ENCODE measurements at places on chromosomes 12 and 14.

- no peak for DNase-seq
These were observed 33.6 kb downstream of the LRRK2 start for GRCh38 chr12:40258371-40258770.

- peak; percentile 65 for DNase-seq
These were observed 421 bp upstream of the ACADS start for GRCh38 chr12:120725151-120725658.

- DNase-seq: no peak
These were observed 16.3 kb upstream of the MLEC start for GRCh38 chr12:120670667-120671066.

- peak; percentile 92 for DNase-seq
These were observed 115.7 kb downstream of the BEGAIN start for GRCh38 chr14:100471441-100472093.

- DNase-seq: no peak
These were observed 10.8 kb upstream of the HSPB8 start for GRCh38 chr12:119167902-119168301.

DNA sequence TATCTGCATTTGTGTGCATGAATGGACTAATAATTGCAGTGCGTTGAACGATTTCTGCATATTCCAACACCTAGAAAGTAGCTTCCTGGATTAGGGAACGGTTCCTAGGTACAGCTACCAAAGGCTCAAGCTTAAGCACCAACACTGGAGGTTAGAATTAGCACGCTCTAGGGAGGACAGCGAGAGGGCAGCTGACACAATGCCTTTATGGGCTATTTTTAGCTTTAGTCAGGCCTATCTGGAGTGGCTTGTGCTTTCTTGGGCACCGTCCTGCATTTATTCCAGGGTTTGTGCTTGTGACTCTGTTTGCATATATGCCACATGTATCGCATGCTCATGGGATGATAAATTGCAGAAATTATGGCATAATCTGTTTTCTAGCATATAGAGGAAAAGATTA, 13.7 kb downstream of the ETV6 start:
- DNase-seq: no peak

DNA sequence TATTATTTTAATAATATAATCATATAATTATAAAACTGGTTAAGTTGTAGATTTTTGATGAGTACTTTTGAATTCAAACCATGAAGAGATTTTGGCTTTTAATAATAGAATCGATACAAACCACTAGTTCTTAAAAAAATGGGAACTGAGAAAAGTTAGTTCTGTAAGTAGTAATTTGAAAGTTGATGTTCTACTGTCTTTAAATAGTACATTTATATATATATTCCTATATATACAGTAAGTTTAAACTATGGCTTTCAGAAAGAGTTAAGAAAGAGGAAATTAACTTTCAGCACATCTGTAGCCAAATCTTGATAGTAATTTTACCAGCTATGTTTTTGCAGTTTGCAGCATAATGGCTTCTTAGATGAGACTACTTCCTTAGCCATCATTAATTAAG, 7.8 kb downstream of the LRRK2 start:
- DNase-seq: no peak

- DNase-seq: no peak
These were observed 158.0 kb downstream of the SLC5A8 start for GRCh38 chr12:101051901-101052550.

GRCh38 chr12:45423931-45424330, 208.0 kb downstream of the ANO6 start:
- DNase-seq: no peak

DNA sequence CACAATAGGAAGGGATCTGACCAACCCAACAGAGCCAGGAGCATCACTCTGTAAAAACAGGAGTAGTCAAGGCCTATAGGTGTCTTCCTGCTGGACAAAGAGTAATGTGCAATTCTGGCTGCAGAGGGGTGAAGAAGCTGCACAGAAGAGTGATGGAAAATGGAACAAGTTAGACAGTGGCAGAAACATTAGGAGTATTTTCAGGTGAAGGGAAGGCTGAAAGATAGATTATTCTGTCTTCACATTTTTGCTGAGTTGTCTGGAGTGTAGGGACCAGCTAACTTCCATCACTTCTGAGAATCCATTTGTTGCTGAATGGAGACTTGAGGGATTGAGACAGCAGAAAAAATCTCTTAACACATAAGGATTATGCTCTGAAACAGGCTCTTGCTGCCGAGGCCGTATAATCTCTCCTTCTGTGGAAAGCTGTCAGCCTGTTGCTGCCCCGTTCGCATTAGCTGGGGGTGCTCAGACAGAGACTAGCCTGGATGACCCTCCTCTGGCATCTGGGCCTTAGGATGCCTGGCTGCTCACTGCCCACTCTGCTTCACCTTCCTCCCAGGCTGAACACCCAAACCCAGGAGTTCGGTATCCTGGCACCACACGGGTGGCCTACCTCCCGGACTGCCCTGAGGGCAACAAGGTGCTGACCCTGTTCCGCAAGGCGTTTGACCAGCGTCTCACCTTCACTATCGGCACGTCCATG, 3.1 kb upstream of the ARHGEF25 start:
- DNase-seq: no peak

- DNase-seq: no peak
These were observed 3.2 kb downstream of the SUSD6 start for GRCh38 chr14:69614592-69614991.

DNA sequence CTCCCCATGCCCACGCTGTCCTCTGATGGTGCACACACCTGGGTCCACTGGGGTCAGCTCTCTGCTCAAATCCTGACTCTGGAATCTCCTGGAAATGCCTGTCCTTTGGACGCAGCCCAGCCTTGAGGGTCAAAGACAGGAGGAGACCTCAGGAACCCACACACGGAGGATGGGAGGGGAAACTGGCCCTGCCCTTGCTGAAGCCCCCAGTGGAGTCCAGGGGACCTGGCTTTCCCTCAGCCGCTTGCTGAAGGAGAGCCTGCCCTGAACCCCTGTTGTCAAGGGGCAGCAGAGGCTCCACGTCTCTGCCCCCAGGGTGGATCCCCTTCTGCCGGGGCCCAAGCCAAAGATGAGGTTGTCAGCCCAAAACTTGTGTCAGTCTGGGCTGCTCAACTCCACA, 16.9 kb downstream of the GALNT9 start:
- no peak for DNase-seq

GRCh38 chr12:106136263-106136662, 2.5 kb downstream of the NUAK1 start:
- peak; percentile 82 for DNase-seq

- DNase-seq: no peak
These were observed 22.1 kb downstream of the SYNJ2BP start for GRCh38 chr14:70394674-70395306.

- DNase-seq: peak; percentile 7
These were observed 80.7 kb downstream of the KCNA5 start for GRCh38 chr12:5124401-5124800.

DNA sequence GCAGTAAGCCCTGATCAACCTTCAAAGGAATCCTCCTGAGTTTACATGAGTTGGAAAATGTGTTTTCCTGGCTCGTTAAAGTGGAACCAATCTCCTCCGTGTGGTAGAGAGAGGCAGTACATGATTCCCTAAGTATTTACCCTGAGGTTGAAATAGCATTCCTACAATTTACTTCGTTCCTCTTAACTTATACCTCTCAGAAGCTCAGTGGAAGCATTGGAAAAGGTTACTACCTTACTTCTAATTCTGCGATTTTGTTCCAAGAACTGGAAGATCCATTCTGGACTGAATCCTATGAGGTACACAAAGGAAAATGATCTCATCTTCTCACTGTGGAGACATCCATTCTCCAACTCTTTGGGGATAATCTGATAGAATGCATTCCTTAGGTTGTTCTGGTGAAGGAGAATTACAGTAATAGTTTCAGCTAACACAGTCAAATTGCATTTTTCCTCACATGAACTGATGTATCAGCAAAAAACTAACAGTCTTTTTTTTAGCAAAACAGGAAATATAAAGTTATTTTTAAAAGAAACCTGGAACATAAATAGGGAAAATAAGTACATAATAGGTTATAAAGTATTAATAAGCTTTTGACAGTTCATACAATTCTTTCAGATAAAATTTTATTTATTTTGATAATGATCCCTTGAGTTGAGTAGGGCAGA, 475.6 kb downstream of the PDZRN4 start:
- DNase-seq: no peak

DNA sequence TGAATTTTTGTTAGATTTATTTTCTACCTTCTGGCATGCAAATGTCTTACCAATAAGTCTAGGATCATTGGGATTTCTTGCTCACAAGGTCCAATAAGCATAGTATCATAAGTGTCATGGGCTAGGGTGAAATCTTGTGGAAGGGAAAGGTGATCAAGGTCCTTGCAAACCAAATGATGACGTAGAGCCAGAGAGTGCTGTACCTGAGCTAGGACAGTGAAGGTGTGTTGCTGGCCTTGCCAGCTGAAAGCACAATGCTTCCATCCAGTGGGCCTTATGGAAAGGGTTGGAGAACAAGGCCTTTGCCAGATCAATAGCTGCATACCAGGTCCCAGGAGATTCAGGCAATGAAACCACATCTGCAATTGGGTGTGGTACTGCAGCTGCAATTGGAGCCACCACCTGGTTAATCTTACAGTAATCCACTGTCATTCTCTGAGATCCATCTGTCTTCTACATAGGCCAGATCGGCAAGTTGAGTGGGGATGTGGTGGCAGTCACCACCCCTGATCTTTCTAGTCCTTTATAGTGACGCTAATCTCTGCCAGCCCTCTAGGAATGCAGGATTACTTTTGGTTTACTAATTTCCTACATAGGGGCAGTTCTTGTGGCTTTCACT, 208.9 kb upstream of the MYL2 start:
- no peak for DNase-seq

- DNase-seq: no peak
These were observed 111.9 kb upstream of the PRMT8 start for GRCh38 chr12:3379079-3379478.

GRCh38 chr14:75531256-75531655, 9.0 kb downstream of the BATF start:
- no peak for DNase-seq

DNA sequence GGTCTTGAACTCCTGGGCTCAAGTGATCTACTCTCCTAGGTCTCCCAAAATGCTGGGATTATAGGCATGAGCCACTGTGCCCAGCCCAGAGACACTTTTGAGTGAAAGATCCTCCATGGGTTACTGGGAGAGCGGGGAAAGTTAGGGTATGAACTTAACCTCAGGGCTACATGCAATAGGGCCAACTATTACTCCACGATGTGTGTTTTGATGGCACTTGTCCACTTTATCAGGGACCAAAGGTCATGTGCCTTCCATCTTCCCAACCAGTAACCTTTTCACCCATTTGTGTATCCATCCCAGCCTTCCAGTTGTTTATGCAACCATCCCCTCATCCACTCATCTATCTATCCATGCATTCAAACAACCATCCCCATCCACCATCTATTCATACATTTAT, 60.6 kb upstream of the NOS1 start:
- DNase-seq: no peak

DNA sequence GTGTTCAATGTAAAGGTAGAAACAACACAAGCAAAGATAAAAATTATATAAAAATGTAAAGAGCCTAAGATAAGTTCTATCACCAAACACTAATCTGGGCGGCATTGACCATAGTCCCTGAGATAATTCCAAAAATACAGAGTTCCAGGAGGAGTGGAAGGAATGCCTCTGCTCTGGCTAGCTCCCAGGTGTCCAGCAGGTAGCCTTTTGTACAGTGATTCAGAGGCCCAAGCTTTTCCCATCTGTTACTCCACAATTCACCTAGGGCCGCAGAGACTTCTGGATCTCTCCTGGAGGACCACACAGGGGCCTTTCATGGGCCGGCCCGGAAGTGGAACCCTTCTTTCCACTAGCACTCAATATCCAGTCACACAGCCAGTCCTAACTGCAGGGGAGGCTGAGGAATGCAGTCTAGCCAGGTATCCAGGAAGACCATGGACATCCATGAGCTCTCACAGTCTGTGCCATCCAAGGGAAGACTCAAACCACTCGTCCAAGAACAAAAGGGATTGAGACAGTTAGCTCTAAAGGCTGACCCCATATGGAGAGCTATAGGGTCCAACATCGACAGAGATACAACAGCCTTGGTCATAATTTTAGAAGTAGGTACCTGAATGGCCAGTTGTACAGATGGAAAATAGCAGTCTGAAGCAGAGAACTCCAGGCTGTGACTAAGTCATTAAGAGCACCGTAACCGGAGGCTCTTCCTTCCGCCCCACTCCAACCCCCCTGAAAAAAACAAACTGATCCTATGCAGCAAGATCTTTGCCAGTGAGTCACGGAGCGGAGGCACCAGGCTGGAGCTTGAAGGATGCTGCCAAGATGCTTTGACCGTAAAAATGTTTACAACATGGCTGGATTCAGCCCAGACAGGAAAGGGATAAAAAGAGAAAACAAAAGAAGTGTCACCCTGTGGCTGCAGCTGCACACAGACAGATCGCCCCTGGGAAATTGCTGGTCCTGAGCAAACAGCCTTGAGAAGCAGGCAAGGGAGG, 204.8 kb downstream of the NUAK1 start:
- peak; percentile 13 for DNase-seq

- DNase-seq: no peak
These were observed 464.6 kb downstream of the PCNX1 start for GRCh38 chr14:71371711-71372396.

- no peak for DNase-seq
These were observed 259.6 kb upstream of the TBX3 start for GRCh38 chr12:114943601-114944000.

GRCh38 chr12:44384136-44384535, 492.0 kb downstream of the NELL2 start:
- DNase-seq: no peak

DNA sequence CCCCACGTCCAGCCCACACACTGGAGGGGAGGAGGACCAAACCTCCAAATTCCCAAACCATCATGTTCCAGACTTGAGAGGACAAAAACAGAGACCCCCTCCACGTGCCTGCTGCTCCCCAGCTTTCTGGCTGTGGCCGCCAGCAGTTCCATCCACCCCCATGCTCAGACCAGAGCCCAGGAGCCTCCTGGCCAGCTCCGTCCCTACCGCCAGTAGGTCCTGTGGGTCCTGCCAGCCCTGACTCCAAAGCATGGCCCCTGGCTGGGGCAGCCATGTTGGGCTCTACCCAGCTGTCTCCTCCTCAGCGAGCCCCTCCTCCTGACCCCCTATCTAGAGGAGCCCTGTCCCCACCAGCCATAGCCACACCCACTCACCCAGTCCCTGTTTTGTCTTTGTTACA, 227.3 kb upstream of the RTL1 start:
- no peak for DNase-seq

DNA sequence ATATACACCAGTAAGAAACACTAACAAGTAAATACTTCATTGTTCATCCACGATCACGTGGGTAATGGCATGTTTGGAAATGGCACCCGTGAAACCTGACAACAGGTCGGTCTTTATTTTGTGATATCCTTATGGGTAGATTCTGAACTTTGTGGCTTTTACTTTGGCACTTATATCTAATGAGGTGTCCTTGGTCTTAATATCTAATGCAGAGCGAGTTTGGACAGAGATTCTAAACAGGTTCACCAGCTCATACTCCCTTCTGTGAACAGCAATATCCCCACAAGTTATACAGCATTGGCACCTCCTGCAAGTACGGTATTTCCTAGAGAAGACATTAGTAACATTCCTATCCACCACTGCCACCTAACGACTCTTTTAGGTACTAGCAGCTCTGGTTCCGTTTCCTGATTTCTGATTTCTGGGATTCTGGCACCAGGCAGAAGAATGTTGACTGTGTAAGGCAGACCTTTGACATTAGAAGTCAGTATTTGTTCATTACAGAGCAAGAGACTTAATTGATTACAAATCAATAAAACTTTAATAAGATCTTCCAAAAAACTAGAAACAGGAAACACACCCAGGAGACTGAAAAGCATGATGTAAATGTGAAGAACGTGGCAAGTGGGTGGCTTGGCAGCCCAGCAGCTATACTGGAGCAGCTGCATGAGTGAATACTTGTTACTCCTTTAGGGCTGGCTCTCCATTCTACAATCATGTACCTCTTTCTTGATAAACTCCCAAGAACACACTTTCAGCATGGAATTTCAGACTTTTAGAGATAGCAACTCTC, 2.5 kb downstream of the ANG start:
- DNase-seq: peak; percentile 86

All from NCI-H1105 treated with DMSO at 0.1 percent for 48 hours (cell line).